Fibroblast of skin of right biceps (primary cell): ENCODE measurements at places on chromosomes 3 and 15.

GRCh38 chr3:132321304-132321703, 4.1 kb downstream of the ACP3 start:
- no peak for DNase-seq

- peak; percentile 62 for DNase-seq
Measured at GRCh38 chr15:100438570-100438969, 90.2 kb downstream of the CERS3 start.

- no peak for DNase-seq
Measured at GRCh38 chr3:77427528-77427927, 387.6 kb downstream of the ROBO2 start.

DNA sequence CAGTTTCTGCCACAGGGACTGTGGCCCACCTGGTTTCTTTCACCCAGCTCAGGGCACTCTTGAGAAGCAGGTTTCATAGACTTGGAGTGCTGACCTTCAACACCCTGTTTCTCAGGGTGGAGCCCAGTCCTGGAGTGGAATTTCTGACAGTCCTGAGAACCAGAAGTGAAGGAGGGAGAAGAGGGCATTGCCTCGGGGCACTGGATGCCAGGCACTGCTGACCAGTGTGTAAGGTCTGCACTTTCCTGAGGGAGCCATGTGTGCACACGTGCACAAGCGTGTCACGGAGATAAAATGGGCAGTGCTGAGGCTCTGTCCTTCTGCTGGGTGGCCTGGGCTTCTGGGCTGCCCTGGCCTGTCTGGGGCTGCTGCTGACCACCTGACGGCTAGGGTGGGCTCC, 118.5 kb downstream of the SEC22A start:
- DNase-seq: no peak

DNA sequence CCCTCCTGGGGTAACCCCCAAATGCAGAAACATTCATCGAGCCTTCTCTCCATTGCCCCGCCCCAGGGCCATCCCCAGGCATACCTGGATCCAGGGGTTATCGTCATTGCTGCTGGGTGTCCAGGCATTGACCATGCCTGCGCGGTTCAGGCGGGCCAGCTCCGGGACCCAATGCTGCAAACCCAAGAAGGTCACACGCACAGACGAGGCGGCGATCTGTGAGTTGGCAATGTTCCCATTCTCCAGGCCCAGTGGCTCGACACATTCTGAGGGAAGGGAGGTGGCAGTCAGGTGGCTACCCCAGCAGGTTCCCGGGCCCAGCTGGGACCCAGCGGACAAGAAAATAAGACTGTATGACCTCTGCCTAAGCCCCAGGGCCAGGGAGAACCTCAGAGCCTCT, 6.1 kb downstream of the MFGE8 start:
- no peak for DNase-seq

- no peak for DNase-seq
Measured at GRCh38 chr15:101536166-101536874, 46.8 kb upstream of the PCSK6 start.

DNA sequence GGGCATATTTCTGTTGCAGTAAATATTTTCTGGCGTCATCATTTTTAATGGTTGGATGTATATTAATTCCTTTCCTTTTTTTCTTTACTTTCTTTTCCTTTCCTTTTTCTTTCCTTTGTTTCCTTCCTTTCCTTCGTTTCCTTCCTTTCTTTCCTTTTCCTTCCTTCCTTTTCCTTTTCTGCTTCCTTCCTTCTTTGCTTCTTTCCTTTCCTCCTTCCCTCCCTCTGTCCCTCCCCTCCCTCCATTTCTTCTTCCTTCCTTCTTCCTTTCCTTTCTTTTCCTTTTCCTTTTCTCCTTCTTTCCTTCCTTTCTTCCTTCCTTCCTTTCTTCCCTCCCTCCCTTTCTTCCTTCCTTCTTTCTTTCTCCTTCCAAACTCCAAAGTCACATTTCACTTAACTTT, 54.9 kb upstream of the LYSMD4 start:
- no peak for DNase-seq

DNA sequence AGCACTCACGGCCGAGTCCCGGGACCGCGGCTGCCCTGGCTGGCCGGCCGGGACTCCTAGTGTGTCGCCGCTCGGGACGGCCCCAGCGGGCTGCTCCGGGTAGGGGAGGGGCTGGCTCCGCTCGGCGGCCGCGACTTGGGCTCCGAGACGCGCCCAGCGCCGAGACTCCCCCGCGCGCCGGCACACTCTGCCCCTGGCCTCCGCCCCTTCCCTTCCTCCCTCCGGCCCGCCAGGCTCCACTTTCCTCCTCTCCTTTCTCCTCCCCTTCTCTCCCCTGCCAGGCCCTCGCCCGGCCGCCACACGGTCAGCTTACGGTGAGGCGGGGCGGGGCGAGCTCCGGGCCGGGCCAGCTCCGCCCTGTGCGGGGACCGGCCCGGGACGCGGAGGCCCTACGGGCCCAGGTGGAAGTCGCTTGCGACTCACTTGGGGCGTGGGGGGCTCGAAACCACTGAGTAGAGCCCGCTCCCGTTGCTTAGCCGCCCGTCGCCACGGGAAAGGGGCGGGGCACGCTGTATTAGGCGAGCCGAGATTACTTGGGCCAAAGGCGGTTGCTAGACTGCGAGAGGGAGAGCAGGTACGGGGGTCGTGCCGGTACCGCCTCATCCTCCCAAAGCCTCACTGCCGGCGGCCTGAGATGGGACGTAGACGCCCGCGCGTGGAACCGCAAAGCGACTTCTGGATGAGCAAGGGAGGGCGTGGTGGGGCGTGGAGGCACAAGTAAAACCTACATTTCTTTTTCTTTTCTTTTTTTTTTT, at the start of gene ITGB5:
Gene ITGB5 (minus strand): TSS at position 189 of the 755 bp plus-strand sequence. CDS start 365 bp downstream, outside the sequence.
- DNase-seq: peak; percentile 78

- peak; percentile 6 for DNase-seq
Measured at GRCh38 chr3:174035328-174035886, 637.9 kb downstream of the NLGN1 start.

GRCh38 chr15:45162771-45163507, 24.8 kb downstream of the SHF start:
- DNase-seq: peak; percentile 77

DNA sequence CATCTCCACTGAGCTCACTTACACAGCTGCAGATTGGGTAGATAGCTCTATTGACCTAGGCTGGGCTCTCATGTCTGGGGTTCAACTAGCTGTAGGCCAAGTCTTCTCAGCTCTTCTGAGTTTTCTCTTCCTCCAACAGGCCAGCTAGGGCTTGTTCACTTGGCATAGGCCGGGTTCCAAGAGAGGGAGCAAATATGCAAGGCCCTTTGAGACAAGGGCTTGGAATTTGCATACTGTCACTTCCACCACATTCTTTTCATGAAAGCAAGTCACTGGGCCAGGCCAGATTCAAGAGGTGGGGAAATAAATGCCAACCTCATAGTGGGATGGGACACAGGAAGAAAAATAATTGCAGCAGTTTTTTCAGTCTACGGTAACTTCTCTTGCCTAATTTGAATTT, 25.2 kb downstream of the PIGB start:
- peak; percentile 23 for DNase-seq
